EH (cell line): ENCODE measurements at places on chromosomes 11 and 22.

DNA sequence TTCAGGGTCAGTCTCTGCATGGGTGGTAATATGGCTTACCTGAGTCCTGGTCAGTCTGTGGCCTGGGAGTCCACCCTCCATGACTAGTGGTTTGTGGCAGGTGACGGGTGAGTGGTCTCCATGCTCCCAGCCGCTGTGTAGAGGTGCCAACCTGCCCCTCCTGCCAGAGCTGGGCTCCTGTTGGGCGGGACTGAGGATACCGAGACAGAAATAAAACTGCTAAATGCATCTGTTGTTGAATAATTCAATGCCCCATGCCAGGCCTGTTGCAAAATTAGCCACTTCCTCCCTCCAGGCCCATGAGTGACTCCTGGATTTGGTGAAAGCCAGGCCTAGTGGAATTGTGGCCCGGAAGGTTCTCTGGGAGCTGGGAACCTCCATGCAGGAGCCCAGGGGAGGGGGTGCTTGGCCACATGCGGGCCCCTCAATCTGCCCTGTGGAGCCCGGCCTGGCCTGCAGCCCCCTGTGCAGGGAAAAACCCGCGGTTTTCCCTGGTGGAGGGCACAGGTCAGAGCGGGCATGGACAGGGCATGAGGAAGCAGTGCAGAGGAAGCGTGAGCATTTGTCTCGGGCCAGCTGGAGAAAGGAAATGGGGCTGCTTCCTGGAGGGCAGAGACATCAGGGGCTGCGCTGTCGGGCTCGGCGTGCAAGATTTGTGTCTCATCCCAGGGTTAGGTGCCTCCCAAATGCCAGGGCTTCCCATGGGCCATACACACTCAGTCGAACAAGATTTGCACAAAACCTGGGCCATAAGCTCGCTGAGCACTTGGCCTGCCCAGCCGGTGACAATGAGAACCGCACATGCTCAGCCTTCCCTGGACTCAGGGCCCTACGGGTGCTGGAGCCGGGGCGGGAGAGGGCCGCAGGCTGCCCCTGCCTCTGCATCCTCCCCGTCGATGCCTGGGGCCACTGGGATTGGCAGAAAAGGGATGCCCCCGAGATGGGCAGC is 66.9 kb downstream of the KCNQ1 start:
- no peak for DNase-seq

DNA sequence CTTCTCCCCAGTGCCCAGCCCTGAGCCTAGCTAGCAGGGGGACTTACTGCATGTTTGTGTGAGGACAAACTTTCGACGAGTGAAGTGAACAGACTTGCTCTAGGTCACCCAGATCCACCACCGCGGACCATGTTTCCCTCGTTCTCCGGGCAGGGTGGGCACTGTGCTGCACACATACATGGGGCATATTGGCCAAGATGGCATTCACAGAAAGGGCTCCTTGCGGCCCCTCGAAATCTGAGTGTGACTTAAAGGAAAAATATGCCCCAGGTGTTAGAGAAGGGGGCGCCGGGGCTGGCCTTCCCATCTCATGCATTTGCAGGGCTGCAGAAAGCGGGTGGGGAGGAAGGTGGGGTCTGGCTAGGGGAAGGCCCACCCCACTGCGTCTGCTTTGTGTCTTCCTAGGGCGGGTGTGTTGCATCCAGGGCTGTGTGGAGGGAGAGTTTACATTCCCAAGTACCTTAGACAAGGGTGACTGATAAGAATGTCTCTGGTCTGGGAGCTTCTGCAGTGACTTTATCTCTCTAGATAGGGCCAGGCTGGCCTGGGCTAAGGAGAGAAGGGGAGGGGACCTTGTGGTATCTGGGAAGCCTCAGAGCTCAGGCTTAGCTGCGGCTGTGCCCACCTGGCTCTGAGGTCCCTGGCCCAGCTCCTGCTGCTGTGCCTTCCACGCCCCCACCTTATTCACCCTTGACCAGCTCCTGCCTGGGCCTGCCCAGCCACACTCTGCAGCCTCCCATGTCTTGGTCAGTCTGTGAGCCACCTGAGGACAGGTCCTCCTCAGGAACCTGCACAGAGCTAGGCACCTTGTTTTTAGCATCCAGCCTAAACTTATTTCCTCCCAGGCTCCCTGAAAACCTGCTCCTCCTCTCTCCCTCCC is 45.8 kb downstream of the LRRC32 start:
- no peak for DNase-seq

- no peak for DNase-seq
These were observed 29.0 kb downstream of the TIMP3 start for GRCh38 chr22:32830473-32830872.

- DNase-seq = no peak
These were observed 2.4 kb downstream of the TRMT112 start for GRCh38 chr11:64314805-64315561.

DNA sequence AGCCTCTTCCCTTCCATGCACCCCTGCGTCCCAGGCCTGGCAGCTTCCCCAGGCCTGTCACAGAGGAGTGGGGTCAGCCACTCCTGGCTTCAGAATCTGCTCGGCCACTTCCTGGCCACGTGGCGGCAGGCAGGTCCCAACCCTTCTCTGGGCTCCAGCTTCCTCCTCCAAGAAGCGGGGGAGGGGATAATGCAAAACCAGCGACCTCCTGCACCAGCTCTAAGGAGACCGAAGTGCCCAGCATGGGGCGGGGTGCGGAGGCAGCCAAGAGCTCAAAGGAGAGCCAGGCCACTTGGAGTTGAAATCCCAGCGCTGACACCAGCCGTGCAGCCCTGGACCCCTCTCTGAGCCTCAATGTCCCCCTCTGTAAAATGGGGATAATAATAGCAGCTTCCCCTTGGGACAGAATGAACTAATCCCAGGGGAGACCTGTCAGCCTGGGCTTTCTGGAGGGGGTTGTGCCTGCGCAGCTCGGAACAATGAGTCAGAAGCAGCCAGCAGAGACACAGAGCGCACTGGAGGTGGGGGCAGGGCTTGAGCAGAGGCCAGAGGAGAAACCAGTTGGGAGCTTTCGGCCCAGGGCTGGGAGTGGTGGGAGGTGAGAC is 22.8 kb upstream of the PICK1 start:
- peak; percentile 95 for DNase-seq

- DNase-seq = no peak
These were observed 319.3 kb upstream of the B3GAT1 start for GRCh38 chr11:134731213-134731961.

GRCh38 chr11:20008190-20008870 is 151.9 kb downstream of the DBX1 start:
- no peak for DNase-seq

DNA sequence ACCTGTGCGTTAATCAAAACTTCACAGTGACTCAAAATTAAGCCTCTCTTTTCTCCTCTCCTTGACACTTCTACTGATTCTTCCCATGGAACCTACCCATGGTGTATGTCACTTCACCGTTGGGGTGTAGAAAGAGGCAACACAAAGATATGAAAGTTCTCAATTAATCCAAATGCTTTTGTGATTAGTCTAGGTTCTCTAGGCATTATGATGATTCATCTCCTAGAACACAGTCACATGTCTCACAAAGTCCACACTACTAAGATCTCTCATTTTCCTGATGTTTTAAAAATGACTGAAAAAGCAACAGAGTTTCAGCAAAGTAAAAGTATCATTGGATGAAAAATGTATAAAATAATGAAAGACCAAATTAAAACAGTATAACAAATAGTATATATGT is 13.7 kb upstream of the SCGB2A2 start:
- DNase-seq = peak; percentile 3

- peak; percentile 8 for DNase-seq
These were observed 15.5 kb upstream of the BMAL1 start for GRCh38 chr11:13262096-13262495.

DNA sequence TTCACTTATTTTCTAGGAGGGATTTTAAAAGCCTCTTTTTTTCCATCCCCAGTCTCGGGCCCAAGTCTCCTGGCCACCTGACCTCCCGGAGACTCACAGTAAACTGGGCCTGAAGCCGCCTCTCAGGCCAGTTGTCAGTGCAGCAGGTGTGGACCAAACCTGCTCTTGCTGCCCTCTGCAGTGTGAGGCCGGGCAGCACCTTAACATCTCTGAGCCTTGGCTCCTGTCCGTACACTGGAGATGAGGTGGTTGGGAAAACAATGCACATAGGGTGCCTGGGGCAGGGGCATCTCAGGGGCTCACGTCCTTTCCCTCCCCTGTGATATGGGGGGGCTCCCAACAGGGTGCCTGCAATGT is 45.1 kb downstream of the PHF21B start:
- no peak for DNase-seq

- DNase-seq = no peak
These were observed 47.1 kb upstream of the CSNK2A3 start for GRCh38 chr11:11400121-11400520.

DNA sequence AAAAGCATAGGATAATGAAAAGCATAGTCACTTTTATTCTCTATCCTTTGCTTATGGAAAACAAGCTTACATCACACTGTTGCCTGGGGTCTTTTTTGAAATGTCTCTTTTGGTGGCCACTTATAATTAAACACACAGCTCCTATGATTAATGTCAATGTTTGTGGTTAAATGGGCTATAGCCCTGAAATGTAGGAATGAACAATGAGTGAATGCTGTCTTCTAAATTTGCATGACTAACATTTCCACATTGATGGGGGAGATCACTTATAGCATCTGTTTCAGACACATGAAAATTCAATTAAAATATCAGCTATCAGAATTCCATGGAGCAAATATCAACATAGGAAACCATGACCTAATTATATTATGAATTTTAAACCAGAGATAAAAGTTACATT is 171.4 kb upstream of the FAT3 start:
- no peak for DNase-seq

DNA sequence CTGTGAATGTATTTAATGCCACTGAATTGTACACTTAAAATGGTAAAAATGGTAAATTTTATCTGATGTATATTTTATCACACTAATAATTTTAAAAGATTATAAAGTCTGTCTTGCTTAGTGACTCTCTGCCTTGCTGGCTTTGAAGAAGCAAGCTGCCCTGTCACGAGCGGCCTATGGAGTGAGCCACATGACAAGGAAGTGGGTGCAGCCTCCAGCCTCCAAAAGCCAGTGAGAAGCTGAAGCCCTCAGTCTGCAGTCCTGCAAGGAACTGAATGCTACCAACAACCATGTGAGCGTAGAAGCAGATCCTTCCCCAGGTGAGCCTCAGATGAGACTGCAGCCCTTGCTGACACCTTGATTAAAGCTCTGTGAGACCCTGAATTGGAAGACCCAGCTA is 20.0 kb downstream of the C11orf24 start:
- no peak for DNase-seq

- DNase-seq = no peak
These were observed 168.0 kb downstream of the PGR start for GRCh38 chr11:100961633-100962032.

DNA sequence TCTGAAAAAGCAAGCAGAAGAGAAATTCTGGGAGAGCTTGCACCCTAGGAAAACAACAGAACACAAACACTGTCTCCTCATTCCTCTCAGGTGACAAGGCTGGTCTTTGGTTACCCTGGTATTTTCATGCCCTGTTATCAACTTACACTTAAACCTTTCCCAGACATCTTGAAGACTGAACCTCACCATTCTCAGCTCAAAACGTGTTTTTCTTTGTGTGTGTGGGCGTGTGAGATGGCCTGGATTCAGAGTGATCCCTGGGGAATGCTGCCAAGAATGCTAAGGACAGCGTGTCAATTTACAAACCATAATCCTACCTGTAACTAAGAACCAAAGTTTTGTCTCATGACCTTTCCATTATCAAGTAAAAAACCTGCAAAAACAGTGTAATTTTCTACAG is 33.3 kb downstream of the ELF5 start:
- DNase-seq = peak; percentile 6

GRCh38 chr11:2090172-2091111 is 48.7 kb downstream of the IGF2 start:
- no peak for DNase-seq

DNA sequence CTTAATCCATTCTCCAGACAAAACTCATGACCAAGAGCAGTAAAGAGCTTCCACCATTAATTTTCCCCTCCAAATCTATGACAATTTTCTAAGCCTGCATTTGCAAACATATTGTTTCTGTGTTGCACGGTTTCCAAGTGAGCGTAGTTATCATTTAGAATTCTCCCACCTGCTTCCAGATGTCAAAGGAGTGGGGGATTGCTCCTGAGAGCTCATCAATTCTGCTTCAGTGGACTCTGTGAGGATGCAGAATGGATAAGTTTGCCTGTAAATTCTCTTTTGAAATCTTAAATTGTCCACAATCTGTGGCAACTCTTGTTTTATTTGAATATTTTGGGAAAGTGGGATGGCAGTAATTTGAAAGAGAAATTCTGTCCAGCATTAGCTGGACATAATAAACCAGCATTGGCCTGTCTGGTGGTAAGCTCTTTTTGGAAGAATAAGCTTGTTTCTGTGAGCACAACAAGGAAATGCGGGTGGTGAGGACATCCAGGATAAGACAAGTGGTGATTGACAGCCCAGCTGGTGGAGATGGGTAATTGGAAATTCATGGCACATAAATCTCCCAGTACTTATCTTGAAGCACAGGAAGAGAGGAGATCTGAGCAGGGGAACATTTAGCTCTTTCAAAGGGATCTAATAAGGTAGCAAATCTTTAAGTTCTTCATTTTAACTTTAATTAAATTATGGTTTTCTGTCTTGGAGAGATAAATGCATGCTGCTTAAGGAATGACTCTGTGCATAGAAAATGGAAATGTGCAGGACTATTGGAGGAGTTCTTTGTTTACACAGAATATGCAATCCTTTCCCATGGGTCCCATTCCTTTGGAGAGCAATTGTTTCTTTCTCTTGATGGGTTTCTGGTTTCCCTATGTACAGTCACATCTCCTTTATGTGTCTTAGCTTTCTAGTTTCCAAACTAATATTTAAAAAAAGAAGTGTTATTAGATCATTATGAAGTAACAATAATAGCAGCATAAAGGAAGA is 73.2 kb downstream of the FAT3 start:
- DNase-seq = no peak

- no peak for DNase-seq
These were observed 100.8 kb upstream of the TTC12 start for GRCh38 chr11:113213549-113213948.

DNA sequence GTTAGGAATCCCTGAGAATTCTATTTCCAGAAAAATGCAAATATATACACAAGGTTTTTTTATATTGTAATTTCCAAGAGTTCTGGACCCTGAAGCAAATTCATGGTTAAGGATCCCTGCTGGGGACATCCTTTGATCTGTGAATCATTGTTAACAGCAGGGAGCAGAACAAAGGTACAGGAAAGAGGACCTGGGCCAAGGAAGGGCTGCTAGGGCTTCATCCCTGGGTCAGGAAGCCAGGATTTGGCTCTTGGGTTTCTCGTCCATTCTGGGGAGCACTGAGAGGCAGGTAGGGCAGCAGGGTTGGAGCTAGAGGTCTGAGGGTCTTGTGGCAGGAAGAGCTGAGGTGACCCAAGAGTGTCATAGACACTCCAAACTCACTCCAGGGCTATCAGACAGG is 10.2 kb upstream of the OAF start:
- no peak for DNase-seq

GRCh38 chr11:94139416-94139815 is 10.8 kb downstream of the PANX1 start:
- no peak for DNase-seq

- peak; percentile 29 for DNase-seq
These were observed 52.4 kb downstream of the CACNA1I start for GRCh38 chr22:39622881-39623367.
